Activated CD4-positive, alpha-beta T cell treated with anti-CD3 and anti-CD28 coated beads, Interleukin-2, amount 50 U/mL, for 4 hours (primary cell): ENCODE measurements at places on chromosomes 12 and 14.

DNA sequence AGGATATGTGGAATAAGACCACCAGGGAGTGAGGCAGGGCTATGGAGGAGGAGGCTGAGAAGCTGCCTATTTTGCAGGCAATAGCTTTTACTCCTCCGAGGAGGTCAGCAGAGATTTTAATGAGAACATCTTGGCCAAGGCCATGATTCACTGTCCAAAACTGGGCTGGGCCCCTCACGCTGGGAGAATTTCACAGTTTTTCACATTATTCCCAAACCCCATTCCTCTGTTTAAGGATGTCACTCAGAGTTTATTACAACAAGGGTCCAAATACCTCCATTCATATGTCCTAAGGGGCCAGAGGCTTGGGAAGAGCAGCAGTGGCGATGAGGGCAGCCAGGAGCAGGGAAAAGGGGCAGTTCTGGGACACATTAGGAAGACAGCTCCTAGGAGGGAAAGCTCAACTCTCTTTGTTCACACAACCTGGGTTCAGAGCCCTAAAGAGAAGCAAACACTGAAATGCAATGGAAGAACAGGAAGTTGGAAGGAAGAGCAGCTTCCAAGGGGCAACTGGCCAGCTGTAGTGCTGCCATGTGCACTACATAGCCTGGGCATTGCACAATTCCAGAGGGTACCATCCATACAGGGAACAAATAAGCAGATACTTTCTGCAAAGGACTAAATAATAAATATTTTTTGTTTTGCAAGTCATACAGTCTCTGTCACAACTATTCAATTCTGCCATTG lies 283.2 kb downstream of the NUAK1 start:
- DNase-seq = no peak

GRCh38 chr12:63124778-63125177 lies 26.2 kb downstream of the AVPR1A start:
- DNase-seq = no peak

GRCh38 chr12:132710043-132710404 lies 618 bp upstream of the PGAM5 start:
- no peak for DNase-seq

DNA sequence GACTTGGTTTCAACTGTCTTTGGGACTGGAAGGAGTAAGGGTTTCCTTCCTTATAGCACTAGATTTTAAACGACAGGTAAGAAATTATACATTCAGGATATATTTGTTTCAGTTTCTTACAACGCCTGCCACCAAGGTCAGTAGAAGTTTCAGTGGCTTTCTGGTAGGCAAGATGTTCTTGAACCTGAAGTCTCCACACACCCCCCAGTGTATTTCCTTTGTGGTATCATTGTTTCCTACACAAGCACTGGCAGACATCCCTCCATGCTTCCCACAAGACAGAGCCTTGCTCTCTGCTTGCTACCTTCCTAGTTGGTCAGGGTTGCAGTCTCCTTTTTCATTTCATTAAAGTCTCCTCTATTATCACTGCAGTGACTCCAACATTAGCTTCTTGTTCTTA lies 283.1 kb downstream of the FLRT2 start:
- DNase-seq = no peak

- no peak for DNase-seq
These were observed 324.4 kb upstream of the RTL1 start for GRCh38 chr14:101227611-101228594.

GRCh38 chr12:51911307-51911706 lies 4.0 kb downstream of the ACVRL1 start:
- DNase-seq = no peak

DNA sequence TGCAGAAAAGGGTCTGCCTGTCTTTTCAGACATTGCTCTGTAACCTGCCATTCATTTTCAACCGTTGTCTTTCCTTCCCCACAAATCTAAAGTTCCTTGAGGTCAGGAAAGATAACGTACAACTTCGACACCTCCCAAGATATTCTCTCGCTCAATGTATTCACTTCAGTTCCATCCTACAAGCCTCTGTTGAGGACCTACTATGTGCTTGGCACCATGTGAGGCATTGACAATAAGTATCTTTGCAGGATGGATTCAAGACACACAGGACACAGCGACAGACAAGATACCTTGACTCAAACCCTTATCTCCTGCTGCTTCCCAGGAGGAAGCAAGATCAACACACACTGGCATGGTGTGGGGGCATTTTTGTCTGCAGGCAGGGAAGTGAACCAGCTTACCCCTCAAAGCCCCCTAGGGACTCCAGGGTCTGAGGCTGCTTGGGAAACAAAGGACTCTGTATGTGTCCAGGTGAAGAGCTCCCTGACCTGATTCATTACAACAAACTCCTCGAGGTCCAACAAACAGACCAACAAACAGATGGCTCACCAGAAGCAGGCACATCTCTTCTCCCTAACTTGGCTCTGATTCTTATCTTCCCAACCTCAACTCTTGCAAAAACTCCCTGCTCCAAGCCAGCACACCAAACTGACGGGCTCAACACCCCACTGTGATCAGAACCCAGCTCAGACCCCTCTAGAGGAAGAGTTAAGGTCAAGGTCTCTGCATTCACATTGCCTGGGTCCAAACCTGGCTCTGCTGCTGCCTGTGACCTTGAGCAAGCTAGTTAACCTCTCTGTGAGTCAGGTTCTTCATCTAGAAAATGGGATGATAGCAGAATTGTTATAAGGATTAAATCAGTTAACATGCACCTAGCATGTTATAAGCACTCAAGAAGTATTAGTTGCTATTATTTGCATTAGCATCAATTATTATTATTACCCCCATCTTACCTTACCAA lies 6.3 kb downstream of the NUAK1 start:
- no peak for DNase-seq

DNA sequence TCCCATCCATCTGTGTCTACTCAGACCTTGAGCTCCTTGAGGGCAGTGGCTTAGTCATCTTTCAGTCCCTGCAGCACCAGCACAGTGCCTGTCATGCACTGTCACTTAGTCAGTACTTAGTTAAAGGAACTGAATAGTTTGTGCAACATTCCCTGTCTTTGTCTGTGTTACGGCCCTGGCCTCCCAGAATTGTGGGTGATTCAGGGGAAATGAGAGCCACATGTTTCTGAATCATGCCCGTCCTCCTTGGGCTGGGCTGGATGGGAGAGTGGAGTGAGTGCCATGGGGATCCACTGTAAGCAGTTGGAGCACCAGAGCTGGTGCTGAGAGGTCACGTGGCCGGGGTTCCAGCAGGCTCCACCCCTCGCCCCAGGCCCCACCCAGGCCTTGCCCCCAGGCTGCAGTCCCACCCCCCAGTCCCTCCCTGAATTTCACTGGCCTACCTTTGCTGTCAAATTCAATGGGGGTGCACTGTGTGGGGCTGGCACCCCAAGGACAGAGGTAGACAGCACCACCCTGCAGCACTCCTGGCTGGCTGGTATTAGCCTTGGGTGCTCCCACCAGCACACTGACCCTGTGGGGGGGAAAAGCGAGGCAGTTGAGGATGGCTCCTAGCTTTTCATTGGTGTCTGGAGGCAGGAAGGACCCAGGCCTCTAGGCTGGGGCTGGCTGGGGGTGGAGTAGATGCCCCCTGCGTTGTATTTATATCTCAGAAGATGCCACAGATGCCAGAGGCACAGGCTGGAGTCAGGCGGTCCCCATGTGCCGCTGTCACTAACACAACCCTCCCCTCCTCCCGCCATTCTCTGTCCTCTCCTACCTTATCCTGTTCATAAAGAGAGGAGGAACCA lies 7.5 kb downstream of the ITGA5 start:
- peak; percentile 37 for DNase-seq

DNA sequence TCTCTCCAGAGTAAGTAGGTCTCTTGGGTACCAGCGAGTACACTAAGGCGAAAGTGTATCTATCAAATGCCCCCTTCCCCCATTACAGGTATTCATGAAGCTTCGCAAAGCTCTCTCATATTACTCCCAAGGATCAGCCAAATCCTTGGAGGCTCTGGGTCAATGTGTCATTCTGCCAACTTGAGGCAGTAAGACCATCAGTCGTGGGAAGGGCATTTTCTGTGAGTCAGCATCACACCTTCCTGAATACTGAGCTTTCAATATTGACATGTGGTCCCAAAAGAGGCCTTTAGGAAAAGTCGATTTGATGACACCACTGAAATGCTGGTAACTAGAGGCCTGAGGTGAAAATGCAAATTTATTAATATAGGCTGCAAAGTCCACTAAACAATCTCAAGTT lies 323.9 kb downstream of the LRIG3 start:
- no peak for DNase-seq

DNA sequence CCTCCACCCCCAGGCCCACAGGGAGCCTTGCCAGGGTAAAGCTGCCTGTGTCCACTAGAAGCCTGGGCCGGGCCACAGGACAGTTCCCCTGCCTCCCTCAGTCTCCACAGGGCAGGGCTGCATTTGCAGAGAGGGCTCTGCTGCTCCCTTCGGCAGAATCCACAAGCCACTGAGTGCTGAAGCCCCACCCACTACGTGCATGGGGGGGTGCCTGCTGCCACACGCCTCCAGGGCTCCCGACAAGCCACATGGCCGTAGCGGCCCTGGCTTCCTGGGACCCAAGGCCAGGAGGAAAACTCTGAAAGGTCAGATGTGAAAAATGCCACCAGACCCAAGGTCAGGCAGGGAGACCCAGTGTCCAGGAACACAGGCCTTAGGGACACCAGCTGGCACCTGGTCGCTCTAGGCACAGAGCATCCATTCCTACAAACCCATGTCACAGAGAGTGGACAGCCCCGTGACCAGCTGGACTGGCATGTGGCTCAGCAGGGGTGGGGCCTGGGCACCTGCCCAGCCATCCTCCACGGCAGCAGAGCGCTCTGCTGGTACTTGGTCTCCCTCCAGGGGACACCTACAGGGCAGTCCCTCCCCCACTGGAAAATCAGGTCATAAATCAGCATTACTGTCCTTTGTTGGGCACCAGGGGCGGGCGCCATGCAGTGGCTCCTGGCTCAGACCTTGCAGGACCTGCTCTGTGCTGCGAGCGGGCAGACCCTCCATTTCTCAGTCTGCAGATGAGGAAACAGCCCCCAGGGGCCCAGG lies 42.9 kb downstream of the CCDC85C start:
- no peak for DNase-seq

- DNase-seq = no peak
These were observed 3.7 kb downstream of the PIANP start for GRCh38 chr12:6696690-6697583.

DNA sequence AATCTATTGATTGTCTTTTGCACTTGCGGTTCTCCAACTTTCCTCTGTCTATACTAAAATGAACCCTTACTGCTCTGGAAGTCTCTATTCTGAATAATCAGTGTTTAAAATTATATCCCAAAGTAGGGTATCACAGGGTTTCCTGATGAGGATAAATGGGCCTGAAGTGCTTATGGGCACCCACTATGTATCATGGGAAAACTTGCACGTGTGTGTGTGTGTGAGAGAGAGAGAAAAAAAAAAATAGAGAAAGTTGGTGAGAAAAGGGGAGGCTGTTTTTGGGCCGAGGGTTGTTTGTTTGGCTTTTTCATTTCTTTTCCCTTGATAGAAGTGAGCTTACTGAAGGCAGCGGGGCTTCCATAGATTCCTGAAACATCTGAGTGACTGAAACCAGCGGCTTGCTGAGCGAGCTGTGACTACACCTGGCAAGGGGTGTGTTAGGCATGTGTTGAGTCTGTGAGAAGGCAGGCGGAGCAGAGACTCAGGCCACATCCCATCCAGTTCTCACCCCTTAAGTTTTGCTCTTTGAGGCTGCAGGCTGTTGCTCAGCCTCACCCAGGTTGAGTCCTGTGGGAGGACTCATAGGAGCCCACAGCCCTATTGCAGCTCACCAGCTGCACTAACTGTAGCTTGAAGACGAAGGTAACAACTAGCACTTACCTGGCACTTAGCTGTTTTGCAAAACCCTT lies 17.2 kb downstream of the PPFIBP1 start:
- no peak for DNase-seq
